ENCODE measurements at places on chromosomes 4 and X.

- DNase-seq = peak; percentile 6
Measured at GRCh38 chrX:48520976-48521352, 644 bp upstream of the EBP start.

- no peak for DNase-seq
Measured at GRCh38 chr4:164252286-164252685, 501.6 kb upstream of the SMIM31 start.

- no peak for DNase-seq
Measured at GRCh38 chr4:110675426-110675825, 52.5 kb upstream of the PITX2 start.

DNA sequence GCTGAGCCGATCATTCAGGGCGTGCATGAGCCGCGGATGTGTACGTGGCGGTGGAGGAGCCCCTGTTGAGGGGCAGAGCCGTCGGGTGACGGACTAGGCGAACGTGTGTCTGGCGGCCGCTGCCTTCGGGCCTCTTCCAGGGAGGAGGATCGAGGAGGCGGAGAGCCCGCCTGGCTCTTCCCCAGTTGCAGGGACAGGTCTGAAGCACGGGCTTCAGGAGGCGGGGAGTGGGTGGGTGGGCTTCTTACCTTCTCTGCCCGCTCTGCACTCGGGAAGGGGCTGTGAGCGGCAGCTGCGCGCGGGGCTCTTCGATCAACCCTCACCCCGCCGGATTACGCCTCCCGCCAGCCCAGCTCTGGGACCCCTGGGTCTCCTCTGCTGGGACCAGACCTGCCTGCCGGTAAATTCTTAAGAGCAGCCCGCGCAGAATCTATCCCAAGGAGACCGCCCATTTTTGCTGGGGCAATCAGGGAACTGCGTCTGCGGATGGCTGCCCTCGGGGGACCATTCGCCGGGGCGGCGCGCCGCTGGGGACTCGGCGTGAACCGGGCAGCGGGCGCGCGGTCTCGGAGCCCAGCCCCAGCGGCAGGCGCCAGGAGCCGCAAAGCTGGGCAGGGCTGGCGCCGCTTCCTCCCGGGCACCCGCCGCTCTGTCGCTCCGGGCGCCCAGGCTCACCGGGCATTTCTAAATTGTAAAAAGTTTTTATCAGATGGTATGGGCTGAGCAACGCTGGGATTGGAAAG lies 4.9 kb downstream of the PLAC8 start:
- DNase-seq = peak; percentile 39
